ENCODE measurements at places on chromosomes 3 and 15.

DNA sequence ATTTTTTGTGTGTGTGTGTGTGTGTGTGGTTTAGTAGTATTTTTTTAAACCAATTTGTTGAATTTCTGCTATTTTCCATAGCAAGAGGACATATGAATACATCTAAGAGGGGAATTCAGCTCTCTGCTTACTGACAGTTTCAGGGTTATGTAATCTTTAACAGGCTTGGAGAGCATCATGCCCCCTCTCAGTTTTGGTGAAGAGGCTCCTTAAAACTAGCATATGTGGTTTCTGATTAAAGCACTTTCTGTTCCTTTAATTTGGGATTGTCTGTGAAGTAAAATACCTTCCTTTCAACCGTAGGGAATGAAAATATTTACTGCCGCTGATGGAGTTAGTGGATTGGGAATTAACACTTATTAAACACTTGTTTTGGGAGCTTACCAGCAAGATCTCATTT, 19.4 kb upstream of the NFKBIZ start:
- DNase-seq = no peak

DNA sequence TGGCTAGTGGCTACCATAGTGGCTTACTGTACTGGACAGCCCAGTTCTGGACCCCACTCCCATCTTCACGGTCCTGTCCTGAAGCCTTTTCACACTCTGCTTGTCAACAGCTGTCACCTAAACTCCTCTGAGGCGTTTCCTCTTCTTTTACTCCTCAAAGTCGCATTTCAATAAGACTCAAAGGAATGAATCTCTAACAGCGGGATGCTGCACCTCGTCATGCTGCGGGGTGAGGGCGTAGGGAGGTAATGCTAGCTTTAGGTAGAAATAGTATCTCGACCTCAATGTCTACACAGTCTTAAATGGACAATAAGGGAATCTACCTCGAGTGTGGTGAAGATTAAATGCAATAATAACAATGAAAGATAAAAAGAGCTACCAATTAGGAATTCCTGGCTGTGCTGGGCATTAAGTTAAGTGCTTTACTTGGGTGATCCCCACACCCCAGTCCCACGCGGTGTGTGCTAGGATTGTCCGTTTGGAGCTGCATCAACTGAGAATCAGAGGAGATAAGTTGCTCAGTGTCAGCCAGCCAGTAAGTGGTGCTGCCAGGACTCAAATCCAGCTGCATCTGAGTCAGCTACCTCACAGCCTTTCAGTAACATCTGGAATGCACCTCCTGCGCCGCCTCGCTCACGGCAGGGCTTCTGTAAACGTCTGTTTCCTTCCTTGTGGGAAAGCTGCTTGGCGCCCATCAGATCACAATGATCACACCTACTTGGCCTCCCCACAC, 14.0 kb downstream of the PLA2G4D start:
- no peak for DNase-seq

- DNase-seq = no peak
Observed at GRCh38 chr15:66390678-66391077, 4.0 kb downstream of the MAP2K1 start.

- peak; percentile 62 for DNase-seq
Observed at GRCh38 chr3:195251336-195252065, 19.5 kb downstream of the XXYLT1 start.

DNA sequence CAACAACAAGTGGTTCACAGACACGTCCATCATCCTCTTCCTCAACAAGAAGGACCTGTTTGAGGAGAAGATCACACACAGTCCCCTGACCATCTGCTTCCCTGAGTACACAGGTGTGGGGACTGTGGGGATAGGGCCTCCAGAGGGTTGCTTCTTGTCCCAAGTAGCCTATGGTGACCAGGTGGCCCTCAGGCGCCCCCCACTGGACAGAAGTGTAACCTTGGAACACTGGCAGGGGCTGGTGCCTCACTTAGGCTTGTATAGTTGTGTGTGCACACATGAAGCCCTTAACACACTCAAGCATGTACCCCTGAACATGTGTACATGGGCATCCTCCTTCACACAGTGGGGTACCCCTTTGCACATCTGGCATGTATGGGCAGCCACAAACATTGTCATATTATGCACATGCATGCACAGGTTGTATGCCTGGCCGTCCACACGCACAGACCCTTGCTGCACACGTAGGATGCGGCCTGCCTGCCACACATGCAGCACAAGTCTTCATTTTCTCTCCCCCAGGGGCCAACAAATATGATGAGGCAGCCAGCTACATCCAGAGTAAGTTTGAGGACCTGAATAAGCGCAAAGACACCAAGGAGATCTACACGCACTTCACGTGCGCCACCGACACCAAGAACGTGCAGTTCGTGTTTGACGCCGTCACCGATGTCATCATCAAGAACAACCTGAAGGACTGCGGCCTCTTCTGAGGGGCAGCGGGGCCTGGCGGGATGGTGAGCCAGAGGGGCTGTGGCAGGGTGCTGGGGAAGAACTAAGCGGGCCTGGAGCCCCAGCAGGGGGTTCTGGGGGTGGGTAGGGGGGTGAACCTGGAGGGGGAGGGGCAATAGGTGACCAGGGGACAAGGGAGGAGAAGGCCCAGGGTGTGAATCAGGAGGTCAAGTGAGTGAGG, 11.7 kb upstream of the SEMA3B start:
- no peak for DNase-seq

- peak; percentile 73 for DNase-seq
Observed at GRCh38 chr3:44421280-44421679, 56.2 kb downstream of the ZNF445 start.

- no peak for DNase-seq
Observed at GRCh38 chr3:136042608-136043221, 77.2 kb downstream of the PPP2R3A start.

GRCh38 chr3:194833114-194833910, 147.6 kb downstream of the FAM43A start:
- no peak for DNase-seq

DNA sequence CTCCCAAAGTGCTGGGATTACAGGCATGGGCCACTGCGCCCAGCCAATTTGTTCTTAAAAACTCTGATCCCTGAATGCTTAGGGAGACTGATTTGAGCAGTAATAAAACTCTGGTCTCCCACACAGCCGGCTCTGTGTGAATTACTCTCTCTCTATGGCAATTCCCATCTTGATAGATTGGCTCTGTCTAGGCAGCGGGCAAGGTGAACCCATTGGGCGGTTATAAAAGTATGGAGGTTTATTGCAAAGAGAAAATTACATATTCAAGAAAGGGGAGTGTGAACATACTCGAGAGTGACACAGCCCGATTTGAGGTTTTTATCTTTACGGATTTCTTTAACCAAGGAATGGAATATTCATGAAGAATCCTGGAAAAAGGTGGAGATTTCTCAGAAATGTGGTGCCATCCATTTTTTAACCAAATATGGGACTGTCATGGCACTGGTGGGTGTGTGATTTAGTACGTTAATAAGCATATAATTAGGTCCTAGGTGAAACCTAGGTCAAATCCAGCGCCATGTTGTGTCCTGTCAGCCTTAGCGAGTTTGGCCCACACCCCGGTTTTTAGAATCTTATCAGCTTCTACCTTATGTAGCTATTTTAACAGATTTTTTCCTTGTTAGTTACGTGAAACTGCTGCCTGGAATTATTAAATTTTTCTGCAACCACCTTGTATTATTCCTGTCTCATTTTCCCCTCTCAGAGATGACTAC, 7.2 kb upstream of the GMPS start:
- DNase-seq = no peak

DNA sequence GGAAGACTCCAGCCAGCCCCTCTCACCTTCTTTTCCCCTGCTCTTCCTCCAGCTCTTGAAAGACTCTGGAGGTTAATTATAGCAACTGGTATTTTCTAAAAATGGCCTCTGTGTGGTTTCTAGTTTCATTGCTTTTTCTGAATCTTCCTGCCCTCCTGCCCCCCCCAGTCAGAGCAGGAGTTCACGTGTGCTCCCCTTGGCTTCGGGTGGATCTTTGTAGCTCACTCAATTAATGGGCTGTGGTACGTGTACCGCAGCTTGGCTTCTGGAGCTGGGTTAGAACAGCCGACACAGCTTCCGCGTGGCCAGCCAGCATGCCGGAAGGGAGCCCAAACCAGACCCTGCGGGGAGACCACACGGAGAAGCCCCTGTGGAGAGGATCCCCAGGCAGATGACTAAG, 31.5 kb downstream of the TM2D3 start:
- DNase-seq = no peak

GRCh38 chr3:32018757-32019564, 37.4 kb downstream of the ZNF860 start:
- DNase-seq = no peak

GRCh38 chr3:189232790-189233189, 61.0 kb downstream of the TPRG1 start:
- no peak for DNase-seq

- no peak for DNase-seq
Observed at GRCh38 chr3:51974277-51974962, 444 bp upstream of the ABHD14A start.

DNA sequence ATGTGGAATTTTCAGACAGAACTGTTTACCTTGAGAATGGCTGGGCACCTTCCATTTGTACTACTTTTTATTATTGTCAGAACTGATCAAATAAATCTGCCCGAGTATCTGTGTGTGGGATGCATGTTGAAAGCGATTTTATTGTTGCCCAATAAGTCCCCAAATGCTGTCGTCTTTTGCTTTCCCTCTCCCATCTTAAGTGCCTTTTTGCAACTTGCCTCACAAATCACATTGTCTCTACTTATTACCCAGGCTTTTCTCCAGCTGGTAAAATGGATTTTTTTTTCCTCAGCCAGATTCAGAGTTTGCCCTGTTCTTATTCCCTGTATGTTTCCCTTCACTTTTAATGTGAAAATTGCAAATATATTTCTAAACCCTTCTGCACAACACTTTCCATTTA, 163.1 kb downstream of the CNTN4 start:
- DNase-seq = no peak

Measured in osteocyte (in vitro differentiated cells).